Stomach (tissue), 19 donors: ENCODE measurements at places on chromosomes 13 and 19.
A peak's percentile ranks its signal among the peaks of the same experiment; 100 is the strongest.

- no peak for DNase-seq
Measured at GRCh38 chr19:57946316-57946715, 1.2 kb downstream of the ZNF256 start.

- peak; percentile 82 for DNase-seq
Measured at GRCh38 chr13:29362849-29363604, 232.5 kb downstream of the SLC7A1 start.

DNA sequence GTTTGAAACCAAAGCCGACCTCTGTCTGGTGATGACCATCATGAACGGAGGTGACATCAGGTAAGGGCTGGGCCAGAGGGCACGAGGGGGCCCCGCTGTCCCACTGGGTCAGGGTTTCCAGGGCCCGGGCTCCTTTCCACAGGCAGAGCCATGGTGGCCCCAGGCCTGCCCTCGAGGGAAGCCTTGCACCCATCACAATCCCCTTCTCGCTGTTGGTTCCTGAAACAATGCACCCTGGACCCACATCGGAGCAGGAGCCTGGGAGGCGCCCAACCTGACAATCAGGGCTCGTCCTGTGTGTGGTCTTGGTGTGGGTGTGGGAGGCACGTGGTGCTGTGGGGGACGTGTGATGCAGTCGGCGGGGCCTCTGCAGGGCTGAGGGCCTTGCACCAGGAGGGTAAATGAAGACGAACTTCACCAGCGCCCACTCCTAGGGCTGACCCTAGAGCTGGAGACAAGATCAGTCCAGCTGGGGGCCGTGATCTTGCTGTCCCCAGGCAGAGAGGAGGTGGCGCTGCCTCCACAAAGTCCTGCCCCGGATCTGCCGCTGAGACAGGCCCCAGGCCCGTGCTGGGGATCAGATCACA lies 2.8 kb downstream of the GRK1 start:
- DNase-seq = no peak

GRCh38 chr19:30674656-30675055 lies 302.5 kb downstream of the ZNF536 start:
- DNase-seq = no peak

DNA sequence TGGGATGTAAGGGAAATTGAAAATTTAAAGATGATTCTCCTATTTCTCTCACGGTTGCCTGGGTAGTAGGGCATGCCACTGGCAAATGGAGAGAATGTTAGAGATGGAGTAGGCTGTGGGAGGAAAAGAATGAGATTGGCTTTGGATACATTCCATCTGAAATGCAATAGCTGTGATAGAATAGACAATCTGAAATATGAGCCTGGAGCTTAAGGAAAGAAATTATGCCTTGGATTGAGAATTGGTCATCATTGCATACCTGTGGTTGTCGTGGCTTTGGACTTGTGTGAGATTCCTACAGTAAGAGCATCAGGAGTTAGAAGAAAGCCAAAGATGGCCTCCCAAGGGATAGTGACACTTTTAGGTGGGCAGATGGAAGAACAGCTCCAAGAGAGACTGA lies 305.1 kb upstream of the SLC10A2 start:
- no peak for DNase-seq
